ENCODE measurements at places on chromosomes 6 and 20.

GRCh38 chr6:157789861-157790260, 33.2 kb upstream of the SNX9 start:
- H3K4me1 ChIP-seq, result no peaks in the 10 kb centered on the region
- no peaks in the 10 kb centered on the region for H3K27me3 ChIP-seq
- no peaks in the 10 kb centered on the region for H3K36me3 ChIP-seq
- DNase-seq, result no peak
- no peak overlapping the region for H3K4me3 ChIP-seq

DNA sequence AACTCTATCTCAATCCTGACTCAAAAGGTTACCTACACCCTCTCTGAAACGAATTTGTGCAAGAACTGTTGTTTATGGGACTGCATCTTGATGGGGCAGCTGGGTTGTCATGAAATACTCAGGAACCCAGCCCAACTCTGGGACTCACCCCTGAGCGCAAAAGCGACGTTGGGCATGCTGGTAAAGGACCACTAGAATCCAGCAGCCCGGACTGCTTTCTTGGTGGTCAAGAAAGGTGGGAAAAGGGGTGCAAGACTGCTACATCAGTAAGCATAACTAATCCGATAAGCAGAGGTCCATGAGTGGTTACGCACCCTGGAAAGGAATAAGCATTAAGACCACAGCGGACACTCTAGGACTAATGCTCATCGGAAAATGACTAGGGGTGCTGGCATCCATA, 6.3 kb upstream of the PRR18 start:
- peaks cover 8% of the 10 kb centered on the region for H3K36me3 ChIP-seq
- no peak overlapping the region for H3K4me3 ChIP-seq
- DNase-seq, result no peak
- H3K27ac ChIP-seq, result no peak overlapping the region
- no peaks in the 10 kb centered on the region for H3K4me1 ChIP-seq
- H3K27me3 ChIP-seq, result no peaks in the 10 kb centered on the region

GRCh38 chr6:111792241-111792640, 81.0 kb downstream of the FYN start:
- no peak overlapping the region for H3K27ac ChIP-seq
- H3K27me3 ChIP-seq, result no peaks in the 10 kb centered on the region
- peaks cover 8% of the 10 kb centered on the region for H3K4me1 ChIP-seq
- H3K4me3 ChIP-seq, result no peak overlapping the region
- DNase-seq, result no peak
- no peaks in the 10 kb centered on the region for H3K36me3 ChIP-seq

GRCh38 chr6:142551274-142551811, 249.5 kb downstream of the ADGRG6 start:
- H3K27me3 ChIP-seq, result no peaks in the 10 kb centered on the region
- H3K4me1 ChIP-seq, result peaks cover 23% of the 10 kb centered on the region
- no peak overlapping the region for H3K4me3 ChIP-seq
- DNase-seq, result no peak

GRCh38 chr20:12535770-12536169, 473.0 kb upstream of the SPTLC3 start:
- no peak overlapping the region for H3K4me3 ChIP-seq
- H3K27me3 ChIP-seq, result no peaks in the 10 kb centered on the region
- no peaks in the 10 kb centered on the region for H3K36me3 ChIP-seq
- H3K27ac ChIP-seq, result no peak overlapping the region
- H3K4me1 ChIP-seq, result no peaks in the 10 kb centered on the region
- no peak for DNase-seq

- DNase-seq, result no peak
- H3K4me1 ChIP-seq, result peaks cover 13% of the 10 kb centered on the region
- H3K27me3 ChIP-seq, result no peaks in the 10 kb centered on the region
- H3K27ac ChIP-seq, result no peak overlapping the region
- no peaks in the 10 kb centered on the region for H3K36me3 ChIP-seq
These were observed 12.2 kb downstream of the DUSP15 start for GRCh38 chr20:31857861-31858759.

DNA sequence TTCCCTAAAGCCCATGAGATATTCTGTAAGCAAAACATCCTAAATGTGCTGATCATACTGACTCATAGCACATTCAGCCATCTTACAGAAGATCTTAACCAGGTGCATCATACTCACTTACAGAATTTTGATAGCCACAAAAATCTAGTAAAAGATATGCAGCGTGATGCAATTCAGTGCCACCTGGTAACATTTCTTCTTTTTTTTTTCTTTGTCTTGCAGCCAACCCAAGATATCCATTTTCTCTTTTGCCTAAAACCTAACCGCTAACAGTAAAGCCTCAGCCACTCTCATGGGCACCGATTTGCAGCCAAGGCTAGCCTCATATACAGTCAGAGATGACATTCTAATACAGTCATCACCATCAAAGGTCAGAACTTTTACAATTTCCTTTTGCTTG, 293.3 kb downstream of the HACE1 start:
- no peak overlapping the region for H3K4me3 ChIP-seq
- no peaks in the 10 kb centered on the region for H3K4me1 ChIP-seq
- no peaks in the 10 kb centered on the region for H3K27me3 ChIP-seq
- H3K27ac ChIP-seq, result no peak overlapping the region

- H3K4me1 ChIP-seq, result peaks cover 22% of the 10 kb centered on the region
- H3K27ac ChIP-seq, result peak overlapping the region; percentile 97
- peaks cover 9% of the 10 kb centered on the region for H3K36me3 ChIP-seq
- peak overlapping the region; percentile 93 for H3K4me3 ChIP-seq
These were observed 304 bp downstream of the PBX2 start for GRCh38 chr6:32189742-32190053.

GRCh38 chr6:159181914-159182313, 12.7 kb downstream of the FNDC1 start:
- H3K4me3 ChIP-seq, result no peak overlapping the region
- H3K36me3 ChIP-seq, result no peaks in the 10 kb centered on the region

GRCh38 chr6:159461266-159461665, 231.8 kb downstream of the SOD2 start:
- H3K4me1 ChIP-seq, result no peaks in the 10 kb centered on the region
- no peaks in the 10 kb centered on the region for H3K36me3 ChIP-seq
- H3K4me3 ChIP-seq, result no peak overlapping the region
- no peak overlapping the region for H3K27ac ChIP-seq

GRCh38 chr20:8320306-8320705, 188.2 kb downstream of the PLCB1 start:
- no peak overlapping the region for H3K27ac ChIP-seq
- no peak for DNase-seq
- no peak overlapping the region for H3K4me3 ChIP-seq
- H3K4me1 ChIP-seq, result no peaks in the 10 kb centered on the region

Measured in esophagus squamous epithelium (tissue), 5 donors.